ENCODE measurements at places on chromosomes 3 and 15. TPM values are rescaled to one million over a fixed set of nuclear protein-coding genes. Genes with fewer than 3 reads are reported as not detected.

DNA sequence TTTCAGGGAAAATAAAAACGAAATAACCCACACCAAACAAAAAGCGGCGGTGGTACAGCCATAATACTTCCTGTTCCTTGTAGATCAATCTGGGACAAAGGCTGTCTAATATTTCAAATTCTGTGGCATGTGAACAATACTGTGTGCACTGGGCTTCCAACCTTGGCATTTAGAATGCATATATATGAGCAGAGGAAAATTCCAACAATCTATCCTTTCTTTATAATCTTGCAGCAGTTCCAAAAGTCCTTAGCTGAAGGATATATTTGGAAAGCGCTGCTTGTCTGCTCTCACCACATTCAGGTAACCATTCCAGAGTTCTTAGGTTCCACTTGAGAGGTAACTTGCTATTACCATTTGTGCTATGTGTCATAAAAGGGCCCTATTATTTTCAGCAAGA is 231.8 kb downstream of the RBMS3 start:
- H3K4me3 ChIP-seq: no peak overlapping the region
- H3K4me1 ChIP-seq: peaks cover 35% of the 10 kb centered on the region
- DNase-seq: no peak
- H3K27me3 ChIP-seq: no peaks in the 10 kb centered on the region
- no peak overlapping the region for H3K27ac ChIP-seq

Gene PLOD2
- total RNA-seq: 99.5 TPM

Gene CAND2
- 4.0 TPM for total RNA-seq

Gene THBS1
- 545 TPM for total RNA-seq

DNA sequence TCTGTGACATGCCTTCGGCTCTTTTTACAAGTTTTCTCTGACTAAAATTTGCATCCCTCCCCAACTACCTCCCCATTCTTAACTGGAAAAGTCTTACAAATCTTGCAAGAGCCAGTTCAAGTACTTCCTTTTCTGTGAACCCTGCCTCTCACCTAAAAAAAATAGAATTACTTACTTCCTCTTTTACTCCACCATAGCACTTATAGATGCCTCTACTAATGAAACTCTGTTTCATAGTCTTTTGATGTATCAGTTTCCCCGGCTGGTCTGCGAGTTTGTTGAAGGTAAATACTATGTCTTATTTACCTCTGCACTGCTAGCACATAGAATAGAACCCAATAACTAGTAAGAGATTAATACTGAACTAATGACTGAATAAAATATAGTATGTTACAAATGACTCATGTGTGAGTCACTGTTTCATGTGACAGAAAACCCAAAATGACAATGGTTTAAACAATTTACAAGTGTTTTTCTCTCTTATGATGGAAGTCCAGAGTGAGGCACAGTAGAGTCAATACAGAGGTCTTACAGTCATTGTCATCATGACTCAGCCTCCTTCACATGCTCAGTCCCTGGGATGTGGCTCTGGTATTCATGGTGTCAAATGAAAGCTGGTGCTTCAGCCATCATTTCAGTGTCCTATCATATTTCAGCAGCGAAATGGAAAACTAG is 393.5 kb downstream of the RSL24D1 start:
- H3K27ac ChIP-seq: no peak overlapping the region
- H3K36me3 ChIP-seq: no peaks in the 10 kb centered on the region
- H3K27me3 ChIP-seq: no peaks in the 10 kb centered on the region

Data from stomach (tissue), 19 donors.